HFFc6 (cell line): ENCODE measurements at places on chromosomes 12 and 14.
A peak's percentile ranks its signal among the peaks of the same experiment; 100 is the strongest.

GRCh38 chr14:43903209-43903608 is 603.9 kb downstream of the FSCB start:
- no peak for DNase-seq

GRCh38 chr14:97219431-97220017 is 422.3 kb downstream of the VRK1 start:
- no peak for DNase-seq

DNA sequence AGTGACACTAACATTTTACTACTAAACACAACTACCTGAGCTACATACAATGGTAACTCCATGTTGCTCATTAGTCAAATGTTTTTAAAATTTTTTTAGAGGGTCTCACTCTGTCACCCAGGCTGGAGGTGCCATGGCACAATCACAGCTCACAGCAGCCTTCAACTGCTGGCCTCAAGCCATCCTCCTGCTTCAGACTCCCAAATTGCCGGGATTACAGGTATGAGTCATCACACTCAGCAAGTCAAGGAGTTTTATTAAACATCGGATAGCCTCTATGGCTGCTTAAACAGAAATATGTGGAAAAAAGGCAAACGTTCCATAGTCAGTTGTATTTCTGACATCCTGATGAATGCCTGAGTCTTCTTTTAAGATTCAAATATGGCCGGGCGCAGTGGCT is 11.1 kb upstream of the NPFF start:
- DNase-seq: peak; percentile 27

GRCh38 chr14:65472189-65472588 is 59.7 kb downstream of the FUT8 start:
- DNase-seq: no peak

DNA sequence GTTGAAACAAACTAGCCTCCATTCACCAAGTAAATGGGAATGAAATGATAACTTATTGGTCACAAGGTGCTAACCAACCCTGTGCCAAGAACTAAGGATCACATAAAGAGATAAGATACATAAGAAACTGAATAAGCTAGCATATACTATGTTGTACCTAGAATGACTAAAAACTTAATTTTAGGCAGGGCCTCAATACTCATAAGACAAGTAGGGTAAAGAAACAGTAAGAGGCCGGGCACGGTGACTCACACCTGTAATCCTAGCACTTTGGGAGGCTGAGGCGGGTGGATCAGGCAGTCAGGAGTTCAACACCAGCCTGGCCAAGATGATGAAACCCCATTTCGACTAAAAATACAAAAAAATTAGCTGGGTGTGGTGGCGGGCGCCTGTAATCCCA is 17.7 kb downstream of the GDF11 start:
- no peak for DNase-seq

- DNase-seq: no peak
Measured at GRCh38 chr12:76848132-76848531, 30.7 kb downstream of the CSRP2 start.

DNA sequence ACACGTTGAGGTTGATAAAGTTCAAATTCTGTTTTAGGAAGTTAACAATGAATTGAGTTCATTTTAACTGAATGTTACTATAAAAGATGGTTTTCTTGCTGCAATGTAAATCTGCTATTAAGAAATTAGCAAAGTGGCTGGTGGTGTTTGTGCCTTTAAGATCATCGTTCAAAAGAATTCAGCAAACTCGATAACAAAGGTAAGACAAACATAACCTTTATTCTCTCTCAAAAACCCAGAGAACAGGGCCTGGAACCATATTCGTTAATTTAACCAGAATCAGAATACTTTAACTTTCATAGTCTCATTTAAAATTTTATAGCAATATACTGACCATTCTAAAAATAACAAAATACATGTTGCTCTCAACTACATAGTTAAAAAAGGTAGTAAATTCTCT is 3.4 kb downstream of the TMEM30B start:
- no peak for DNase-seq

GRCh38 chr12:66984962-66985361 is 284.2 kb upstream of the CAND1 start:
- DNase-seq: no peak

- DNase-seq: no peak
Measured at GRCh38 chr14:39827901-39828655, 395.8 kb upstream of the FBXO33 start.

- DNase-seq: no peak
Measured at GRCh38 chr12:52228366-52228765, 4.7 kb upstream of the KRT7 start.
